ENCODE measurements at places on chromosomes 4 and X.
A peak's percentile ranks its signal among the peaks of the same experiment; 100 is the strongest.

DNA sequence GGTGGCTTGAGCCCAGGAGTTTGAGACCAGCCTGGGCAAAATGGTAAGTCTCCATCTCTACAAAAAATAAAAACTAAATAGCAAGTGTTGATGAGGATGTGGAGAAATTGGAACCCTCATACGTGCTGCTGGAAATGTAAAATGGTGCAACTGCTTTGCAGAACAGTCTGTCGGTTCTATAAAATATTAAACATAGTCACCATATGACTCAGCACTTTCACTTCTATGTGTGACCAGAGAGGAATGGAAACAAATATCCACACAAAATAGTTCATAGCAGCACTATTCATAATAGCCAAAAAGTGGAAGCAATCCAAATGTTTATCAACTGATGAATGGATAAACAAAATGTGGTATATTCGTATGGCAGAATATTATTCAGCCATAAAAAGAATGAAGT is 60.8 kb upstream of the FMR1 start:
- DNase-seq: no peak

DNA sequence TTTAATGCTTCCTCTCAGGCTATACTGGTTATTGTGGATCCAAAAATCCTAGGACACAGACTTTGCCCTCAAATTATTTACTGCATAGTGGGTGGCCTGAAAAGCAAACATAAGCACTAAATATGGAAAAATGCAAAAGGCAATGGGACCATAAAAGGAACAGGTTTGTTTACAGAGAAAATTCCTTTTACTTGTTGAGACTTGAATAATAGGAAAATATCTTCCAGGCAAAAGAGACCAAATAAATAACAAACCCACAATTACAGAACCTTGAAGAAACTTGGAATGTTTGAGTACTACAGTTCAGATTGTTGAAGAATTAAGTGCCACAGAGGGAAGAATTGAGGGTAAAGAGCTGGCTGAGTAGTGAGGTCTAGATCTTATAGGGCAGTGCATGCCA is 711.0 kb downstream of the C4orf33 start:
- DNase-seq: no peak

- DNase-seq: no peak
Observed at GRCh38 chrX:57902633-57903032, 7.6 kb downstream of the ZXDA start.

DNA sequence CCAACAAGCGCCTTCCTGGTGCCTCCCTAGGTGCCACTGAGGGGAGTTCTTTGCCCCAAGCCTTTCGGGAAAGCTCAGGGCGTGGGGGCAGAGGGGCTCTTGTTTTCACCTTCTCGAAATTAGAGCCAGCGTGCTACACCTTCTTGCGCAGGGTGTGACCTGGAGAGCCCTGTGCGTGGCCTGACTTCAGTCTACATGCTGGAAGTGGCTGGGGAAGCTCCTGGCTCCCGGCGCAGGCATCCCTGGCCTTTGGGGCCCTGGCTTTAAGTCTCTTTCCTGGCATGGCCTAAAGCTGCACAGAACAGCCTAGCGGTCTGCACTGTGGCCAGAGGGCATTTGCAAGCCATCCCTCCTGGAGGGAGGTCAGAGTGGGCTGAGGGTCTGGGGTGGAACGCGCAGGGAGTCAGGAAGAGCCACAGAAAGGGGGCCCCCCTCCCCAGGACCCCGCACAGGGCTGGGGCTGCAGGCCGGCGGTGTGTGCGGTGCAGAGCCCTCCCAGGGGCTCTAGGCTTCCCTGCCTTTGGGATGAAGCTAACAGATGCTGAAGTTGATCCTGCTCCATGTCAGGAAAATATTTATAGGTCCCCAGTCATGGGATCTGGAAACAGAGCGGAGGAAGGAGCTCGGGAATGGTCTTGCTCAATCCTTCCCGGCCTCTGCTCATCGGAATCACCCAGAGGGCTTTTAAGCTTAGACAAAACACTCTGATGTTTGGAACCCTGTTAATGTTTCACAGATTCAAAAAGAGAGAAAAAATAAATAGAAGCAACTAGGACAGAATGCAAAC is 781 bp upstream of the SPON2 start:
- no peak for DNase-seq

GRCh38 chr4:11166034-11166433 is 262.7 kb downstream of the HS3ST1 start:
- DNase-seq: no peak

DNA sequence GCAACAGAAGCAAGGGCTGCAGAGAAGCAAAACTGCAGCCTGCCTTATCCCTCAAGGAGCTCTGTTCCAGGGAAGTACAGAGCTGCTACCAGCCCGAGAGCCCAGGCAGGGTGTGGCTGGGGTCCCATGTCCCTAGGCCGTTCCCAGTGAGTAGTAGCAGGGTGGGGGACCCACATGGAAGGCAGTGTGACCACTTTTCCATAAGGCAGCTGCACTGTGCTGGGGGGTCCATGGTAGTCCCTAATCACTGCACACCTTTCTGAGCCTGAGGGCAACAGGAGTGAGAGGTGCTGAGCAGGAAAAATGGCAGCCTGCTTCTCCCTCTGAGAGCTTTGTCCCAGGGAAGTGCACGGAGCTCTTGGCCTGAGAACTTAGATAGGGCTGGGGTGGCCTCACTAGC is 135.9 kb downstream of the SH3BGRL start:
- DNase-seq: no peak

GRCh38 chrX:11465648-11466411 is 172.6 kb downstream of the AMELX start:
- DNase-seq: no peak

DNA sequence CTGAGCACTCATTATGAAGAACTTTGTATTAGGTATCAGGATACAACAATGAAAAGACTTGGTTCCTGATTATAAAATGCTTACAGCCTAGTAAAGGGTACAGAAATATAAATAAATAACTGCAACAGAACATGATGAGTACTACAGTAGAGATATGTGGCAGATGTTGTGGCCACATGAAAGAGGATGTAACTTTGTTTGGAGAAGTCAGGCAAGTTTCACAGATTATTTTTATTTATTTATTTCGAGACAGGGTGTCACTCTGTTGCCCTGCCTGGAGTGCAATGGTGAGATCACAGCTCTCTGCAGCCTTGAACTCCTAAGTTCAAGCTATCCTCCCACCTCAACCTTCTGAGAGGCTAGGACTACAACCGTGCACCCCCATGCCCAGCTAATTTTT is 15.8 kb upstream of the UBE2K start:
- no peak for DNase-seq

DNA sequence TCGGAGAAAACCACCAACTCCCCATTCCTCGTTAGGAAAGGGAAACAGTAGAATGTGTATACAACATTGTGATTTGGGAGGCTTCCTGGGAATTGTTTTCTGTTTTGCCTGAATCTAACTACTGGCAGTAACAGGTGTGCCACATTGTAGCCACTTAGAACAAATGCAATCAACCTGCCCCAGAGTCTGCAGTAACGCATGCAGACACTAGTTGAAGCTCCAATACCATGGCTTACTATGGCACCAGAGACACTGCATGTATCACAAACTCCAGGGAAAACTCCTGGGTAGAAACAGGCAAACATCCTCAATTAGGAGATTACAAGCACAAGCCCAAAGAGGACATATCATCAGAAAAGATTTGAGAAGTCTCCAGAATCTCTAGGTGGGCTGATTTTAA is 154.2 kb upstream of the NEIL3 start:
- DNase-seq: no peak

DNA sequence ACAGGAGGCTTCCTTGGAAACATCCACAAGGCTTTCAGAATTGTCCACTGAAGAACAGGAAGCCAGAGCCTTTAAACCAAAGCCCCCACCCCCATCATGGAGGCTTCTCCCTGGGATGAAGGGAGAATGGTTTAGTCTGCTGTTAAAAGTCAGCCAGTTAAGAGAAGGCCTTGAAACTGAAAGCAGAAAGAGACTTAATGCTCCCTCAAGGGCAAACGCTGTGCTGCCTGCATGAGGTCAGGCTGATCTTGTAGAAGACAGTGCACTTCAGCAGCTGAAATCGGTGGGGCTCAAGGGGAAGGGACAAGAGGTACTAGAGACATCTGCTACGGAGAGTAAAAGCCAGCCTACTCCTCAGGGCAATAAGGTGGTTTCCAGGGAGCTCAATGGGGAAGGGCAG is 69.0 kb downstream of the HPRT1 start:
- no peak for DNase-seq

GRCh38 chrX:123324625-123325024 is 140.5 kb downstream of the GRIA3 start:
- no peak for DNase-seq

DNA sequence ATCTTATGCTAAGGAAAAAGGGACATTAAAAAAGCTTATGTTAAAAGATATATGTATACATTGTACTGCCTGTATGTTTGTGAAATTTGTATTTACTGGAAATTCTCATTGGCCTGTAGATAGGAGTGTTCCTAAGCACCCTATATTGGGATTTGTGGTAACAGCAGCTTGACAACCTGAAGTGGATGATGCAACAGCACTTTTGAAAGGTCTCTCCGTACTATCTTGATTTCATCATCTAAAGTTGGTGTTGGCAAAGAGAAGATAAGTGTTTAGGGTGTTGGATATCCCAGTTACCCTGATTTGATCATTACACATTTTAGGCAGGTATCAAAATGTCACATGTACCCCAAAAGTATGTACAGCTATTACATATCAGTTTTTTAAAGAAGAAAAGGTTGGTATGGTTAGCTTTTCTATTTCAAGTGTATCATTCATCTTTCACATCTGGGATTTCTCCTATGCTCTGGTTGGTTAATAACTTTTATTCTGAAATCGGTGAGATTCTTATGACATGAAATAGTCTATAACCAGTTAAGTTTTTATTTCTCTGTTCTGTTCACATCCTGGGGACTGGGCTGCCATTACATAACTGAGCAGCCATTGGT is 10.3 kb downstream of the HADH start:
- no peak for DNase-seq

GRCh38 chr4:106522839-106523238 is 154.3 kb upstream of the GIMD1 start:
- DNase-seq: no peak

GRCh38 chr4:67702166-67702565 is 1.2 kb upstream of the UBA6 start:
- DNase-seq: no peak

GRCh38 chr4:8647626-8648025 is 55.1 kb downstream of the CPZ start:
- no peak for DNase-seq

GRCh38 chrX:69185886-69186285 is 20.6 kb upstream of the PJA1 start:
- DNase-seq: no peak

DNA sequence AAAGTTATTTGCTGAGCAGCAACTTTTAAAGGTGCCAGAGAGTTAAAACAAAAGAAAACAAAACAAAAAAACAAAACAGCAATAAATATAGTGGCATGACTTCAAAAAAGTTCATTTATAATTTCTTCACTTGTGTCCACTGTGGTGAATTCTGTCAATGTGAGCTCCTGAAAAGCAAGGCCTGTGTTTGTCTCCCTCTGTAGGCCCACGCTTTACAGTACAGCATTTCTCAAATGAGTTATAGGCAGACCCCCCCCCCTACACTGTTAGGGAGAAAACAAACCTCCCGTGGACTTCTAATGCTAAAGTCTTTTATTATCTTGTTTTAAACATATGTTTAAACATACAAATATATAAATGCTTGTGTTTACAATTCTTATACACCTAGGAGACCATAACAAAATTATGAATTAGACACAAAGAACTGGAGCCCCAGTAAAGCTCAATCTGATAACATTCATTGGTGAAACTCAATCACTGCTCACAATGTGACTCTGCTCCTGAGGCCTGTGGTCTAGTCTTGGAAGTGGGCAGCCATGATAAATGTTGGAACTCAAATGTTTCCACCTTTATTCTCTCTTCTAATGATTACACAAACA is 47.0 kb upstream of the SCOC start:
- no peak for DNase-seq

DNA sequence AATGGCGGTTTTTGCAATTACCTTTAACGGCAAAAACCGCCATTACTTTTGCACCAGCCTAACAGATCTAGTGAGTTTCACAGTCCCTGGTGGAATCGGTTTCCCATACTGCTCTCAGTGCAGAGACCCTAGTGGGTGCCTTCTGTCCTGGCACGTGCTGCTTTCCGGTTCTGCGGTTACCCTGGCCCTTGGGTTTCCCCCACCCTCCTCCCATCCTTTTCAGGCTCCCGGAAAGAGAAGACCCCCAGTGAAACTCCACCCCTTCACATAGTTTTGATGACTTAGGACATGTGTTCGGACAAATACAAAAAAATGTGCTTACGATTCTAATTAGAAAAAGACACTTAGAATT is 36.9 kb downstream of the NLGN3 start:
- DNase-seq: peak; percentile 64

DNA sequence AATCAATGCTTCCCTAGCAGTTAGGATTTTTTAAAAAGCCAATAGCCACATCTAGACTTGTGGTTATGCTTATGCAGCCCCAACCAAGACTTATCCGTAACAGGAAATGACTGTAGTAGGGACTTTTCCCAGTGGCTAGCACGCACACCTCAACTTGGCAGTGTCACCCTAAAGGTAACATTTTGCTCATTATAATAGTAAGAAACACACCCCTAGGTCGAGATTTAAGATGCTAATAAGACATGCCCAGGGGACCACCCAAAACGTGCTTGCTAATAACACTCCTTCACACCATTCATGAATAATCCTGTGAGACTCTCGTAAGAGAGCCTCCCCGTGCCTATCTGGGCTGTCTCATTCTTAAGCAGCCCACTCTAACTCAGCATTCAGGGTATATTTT is 195.3 kb downstream of the CHIC1 start:
- DNase-seq: no peak

DNA sequence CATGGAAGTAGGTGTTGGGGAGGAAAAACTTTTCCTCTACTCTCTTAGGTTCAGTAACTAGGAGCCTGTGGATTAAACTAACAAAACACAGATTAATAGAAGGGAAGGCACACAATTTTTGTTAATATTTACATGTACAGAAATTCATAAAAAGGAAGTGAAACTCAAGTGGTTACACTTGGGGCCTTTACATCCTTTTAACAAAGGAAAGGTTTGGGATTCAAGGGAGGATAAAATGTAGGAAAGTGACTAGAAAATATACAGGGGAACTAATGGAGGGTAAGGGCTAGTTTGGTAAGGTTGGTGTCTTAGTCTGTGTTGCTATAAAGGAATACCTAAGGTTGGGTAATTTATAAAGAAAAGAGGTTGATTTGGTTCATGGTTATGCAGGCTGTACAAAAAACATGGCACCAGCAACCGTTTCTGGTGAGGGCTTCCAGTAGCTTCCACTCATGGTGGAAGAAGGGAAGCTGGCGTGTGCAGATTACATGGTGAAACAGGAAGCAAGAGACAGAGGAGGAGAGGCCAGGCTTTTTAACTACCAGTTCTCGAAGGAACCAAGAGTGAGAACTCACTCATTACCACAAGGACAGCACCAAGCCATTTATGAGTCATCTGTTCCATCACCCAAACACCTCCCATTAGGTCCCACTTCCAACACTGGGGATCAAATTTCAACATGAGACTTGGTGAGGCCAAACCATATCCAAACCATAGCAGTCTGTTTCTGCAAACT is 124.4 kb downstream of the CHRDL1 start:
- DNase-seq: no peak

DNA sequence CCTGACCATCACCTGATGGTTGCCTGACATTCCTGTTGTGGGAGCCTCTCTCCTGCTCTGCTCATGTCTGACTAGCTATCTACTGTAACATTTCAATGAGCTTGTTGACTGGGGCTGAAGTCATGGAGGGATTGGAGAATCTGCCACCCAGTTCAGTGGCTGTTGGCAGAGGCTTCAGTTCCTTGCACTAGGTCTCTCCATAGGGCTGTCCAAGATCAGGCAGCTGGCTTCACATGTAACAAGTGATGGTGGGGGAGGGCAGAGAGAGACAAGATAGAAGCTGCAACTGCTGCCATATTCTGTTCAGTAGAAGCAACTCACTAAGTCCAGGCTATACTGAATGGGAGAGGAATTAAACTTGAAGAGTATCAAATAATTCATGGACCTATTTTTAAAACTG is 14.1 kb upstream of the CCNI start:
- no peak for DNase-seq
